ENCODE measurements at places on chromosomes 16 and 17. TPM values are rescaled to one million over a fixed set of nuclear protein-coding genes. Genes with fewer than 3 reads are reported as not detected.

The MYH1 gene
- total RNA-seq, result 0.20 TPM

DNA sequence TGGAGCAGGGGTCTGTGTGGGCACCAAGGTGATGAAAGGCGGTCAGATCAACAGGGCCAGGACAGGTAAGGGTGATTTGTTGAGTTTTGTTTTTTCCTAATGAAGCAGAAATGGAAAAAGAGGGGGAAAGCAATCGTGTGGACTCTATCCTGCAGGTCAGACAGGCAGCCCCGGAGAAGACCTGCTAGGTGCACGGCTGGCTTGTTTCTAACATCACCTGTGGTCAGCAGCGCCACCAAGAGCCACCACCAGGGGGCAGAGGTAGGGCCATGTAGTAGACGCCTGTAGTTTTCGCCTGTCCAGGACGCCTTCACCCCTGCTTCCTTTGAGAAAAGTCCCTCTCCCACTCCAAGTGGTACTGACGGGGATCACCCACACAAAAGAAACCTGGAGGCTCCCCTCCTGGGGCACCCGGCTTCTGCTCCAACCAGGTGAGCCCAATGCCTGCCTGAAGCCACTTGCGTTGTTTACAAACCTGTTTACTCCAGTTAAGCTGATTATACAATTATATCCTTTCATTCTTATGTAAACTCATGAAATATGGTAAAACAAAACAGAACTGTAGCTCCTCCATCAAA is 54.2 kb upstream of the SEC14L1 start:
- no peak for DNase-seq
- H3K4me1 ChIP-seq, result peaks cover 44% of the 10 kb centered on the region
- peaks cover 14% of the 10 kb centered on the region for H3K27me3 ChIP-seq
- H3K36me3 ChIP-seq, result peaks cover 17% of the 10 kb centered on the region

DNA sequence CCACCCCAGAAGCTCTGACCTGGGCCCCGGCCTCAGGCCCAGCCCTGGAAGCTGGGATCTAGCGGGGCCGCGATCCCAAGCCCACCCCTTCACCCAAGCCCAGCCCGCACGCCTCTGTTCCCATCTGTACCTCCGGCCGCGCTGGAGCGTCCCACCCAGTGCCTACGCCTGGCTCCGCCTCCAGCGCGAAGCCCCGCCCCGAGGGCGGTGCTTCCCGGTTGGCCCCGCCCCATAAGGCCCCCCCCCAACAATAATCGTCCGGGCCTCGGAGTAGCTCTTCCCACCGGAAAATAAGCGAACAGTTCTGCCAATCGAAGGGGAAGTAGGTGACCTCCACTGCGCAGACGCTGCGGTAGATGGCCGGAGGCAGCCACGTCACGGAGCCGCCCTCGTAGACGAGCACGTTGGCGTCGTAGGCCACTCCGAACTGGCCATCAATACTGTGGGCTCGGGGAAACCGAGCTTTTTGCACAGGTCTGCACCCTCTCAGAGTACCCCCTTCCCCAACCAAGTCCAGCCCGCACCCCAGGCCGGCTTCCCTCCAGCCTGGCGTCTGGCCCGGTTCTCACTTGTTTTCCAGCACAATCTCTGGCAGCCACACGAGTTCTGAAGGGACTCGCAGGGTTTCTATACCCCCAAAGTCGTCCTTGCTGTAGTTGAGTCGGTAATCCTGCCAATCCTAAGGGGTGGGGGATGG is 1.1 kb downstream of the CHRNE start:
- no peak for DNase-seq
- peaks cover 8% of the 10 kb centered on the region for H3K36me3 ChIP-seq
- H3K4me3 ChIP-seq, result no peak overlapping the region
- peaks cover 48% of the 10 kb centered on the region for H3K4me1 ChIP-seq
- peak overlapping the region; percentile 85 for H3K27ac ChIP-seq

DNA sequence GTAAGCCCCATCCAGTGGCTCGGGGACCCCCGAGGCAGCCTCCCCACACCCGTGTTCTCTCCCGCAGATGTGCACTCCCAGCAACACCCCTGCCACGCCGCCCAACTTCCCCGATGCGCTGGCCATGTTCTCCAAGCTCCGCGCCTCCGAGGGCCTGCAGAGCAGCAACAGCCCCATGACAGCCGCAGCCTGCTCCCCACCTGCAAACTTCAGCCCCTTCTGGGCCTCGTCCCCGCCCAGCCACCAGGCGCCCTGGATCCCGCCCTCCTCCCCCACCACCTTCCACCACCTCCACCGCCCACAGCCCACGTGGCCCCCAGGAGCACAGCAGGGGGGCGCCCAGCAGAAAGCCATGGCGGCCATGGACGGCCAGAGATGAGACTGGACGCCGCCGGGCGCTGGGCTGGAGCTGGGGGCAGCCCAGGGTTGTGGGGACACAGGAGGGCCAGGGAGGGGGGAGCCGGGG is 5.0 kb downstream of the UBALD2 start:
- DNase-seq, result no peak
- no peak overlapping the region for H3K27ac ChIP-seq

- no peak within 1 kb of the TSS for H3K27ac ChIP-seq
- H3K27me3 ChIP-seq, result no peaks in the 10 kb centered on the region
- DNase-seq, result no peak
- H3K36me3 ChIP-seq, result no peaks in the 10 kb centered on the region
- H3K4me1 ChIP-seq, result no peaks in the 10 kb centered on the region
- no peak within 1 kb of the TSS for H3K4me3 ChIP-seq
Observed at GRCh38 chr16:75676909-75677308, at the start of gene CPHXL2. CPHXL2 (minus strand) TSS chr16:75677009; CDS start chr16:75676999, 10 bp downstream.

GRCh38 chr16:26649381-26650045 is 417.2 kb upstream of the C16orf82 start:
- no peak overlapping the region for H3K4me3 ChIP-seq
- H3K27ac ChIP-seq, result no peak overlapping the region
- H3K4me1 ChIP-seq, result no peaks in the 10 kb centered on the region
- no peak for DNase-seq
- no peaks in the 10 kb centered on the region for H3K36me3 ChIP-seq

- DNase-seq, result no peak
- peaks cover 100% of the 10 kb centered on the region for H3K36me3 ChIP-seq
- no peaks in the 10 kb centered on the region for H3K4me1 ChIP-seq
Observed at GRCh38 chr17:46935658-46936266, 12.8 kb downstream of the GOSR2 start.

DNA sequence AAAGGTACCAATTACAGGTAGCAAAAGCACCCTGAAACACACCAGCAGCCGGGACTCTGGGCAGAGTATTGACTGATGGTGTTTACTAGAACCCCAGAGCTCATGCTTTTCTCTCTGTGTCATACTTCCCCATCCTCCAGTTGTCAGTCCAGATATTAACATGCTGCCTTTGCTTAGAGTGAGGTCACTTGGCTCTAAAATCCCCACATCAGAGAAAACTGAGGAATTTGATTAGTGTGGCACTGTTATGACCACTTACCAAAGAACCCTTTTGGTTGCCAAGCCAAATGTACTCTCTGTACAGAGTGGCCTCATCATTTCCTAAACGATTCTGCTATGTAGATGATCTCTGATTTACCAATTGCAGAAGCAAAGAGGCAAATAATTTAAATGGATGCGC is 80.4 kb downstream of the ABCC12 start:
- H3K4me3 ChIP-seq, result no peak overlapping the region
- H3K36me3 ChIP-seq, result no peaks in the 10 kb centered on the region
- no peak for DNase-seq
- H3K27me3 ChIP-seq, result no peaks in the 10 kb centered on the region

DNA sequence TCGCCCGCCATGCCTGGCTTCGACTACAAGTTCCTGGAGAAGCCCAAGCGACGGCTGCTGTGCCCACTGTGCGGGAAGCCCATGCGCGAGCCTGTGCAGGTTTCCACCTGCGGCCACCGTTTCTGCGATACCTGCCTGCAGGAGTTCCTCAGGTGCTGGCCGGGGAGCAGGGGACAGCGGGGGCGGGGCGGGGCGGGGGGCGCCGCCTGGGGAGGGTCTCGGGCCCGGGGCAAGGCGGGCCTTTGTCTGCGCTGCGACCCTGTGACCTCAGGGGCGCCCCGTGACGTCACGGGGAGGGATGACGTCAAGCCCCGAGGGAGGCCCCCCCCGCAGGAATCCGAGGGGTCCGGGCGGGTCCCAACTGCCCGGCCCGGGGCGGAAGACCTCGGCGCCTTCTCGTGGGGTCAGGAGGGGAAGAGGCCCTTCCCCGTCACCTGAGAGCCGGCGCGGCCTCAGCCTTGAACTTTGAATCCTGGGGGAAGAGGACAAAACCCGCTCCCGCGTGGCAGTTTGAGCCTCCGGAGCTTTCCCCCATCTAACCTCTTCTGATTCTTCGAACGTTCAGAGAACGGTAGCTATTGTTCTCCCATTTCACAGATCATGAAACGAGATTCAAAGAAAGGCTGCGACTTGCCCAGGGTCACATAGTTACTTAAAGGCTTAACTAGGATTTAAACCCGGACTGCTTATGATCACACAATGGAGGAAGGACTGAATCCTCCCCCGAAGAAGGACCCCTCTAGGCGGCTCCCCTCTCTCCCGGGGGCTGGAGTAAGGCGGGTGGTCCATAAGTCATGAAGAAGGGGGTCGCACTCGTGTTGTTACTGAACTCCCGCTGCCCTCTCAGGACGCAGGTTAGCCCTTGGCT is 527 bp downstream of the TRAF4 start:
- H3K4me3 ChIP-seq, result peak overlapping the region; percentile 73
- peaks cover 22% of the 10 kb centered on the region for H3K27me3 ChIP-seq

The PROCA1 gene
- total RNA-seq, result 1.9 TPM

DNA sequence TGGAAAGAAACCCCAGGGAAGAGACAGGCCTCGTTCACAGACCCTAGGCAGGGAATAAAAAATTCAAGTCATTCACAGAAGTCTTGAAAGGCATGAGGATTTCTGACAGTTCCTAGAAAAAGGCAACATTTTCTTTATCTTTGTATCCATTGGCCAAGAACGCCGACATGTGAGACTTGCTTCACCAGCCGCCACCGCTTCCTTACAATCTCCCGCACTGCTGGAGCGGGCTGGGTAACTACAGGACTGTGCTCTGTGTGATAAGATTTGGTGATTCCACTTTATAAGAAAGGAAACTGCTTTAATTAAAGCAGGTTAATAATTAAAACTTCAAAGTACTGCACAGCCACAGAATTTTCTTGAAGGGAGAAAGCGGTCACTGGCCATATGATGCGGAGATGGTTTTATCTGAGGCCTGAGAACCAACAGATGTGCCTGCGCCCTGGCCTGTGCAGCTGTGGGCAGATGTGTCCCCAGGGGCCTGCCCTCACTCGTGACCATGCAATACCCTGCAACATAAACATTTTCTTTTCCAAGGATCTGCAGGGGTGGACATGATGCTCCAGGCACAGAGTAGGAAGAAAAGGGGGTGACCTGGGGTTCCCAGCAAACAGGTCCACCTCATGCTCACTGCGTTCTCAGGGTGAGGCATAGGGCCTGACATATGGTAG is 13.0 kb upstream of the LGALS3BP start:
- H3K36me3 ChIP-seq, result peaks cover 85% of the 10 kb centered on the region
- no peak overlapping the region for H3K27ac ChIP-seq
- H3K4me1 ChIP-seq, result peaks cover 4% of the 10 kb centered on the region
- H3K4me3 ChIP-seq, result no peak overlapping the region
- H3K27me3 ChIP-seq, result no peaks in the 10 kb centered on the region

- peaks cover 25% of the 10 kb centered on the region for H3K36me3 ChIP-seq
- peaks cover 8% of the 10 kb centered on the region for H3K4me1 ChIP-seq
- H3K27me3 ChIP-seq, result no peaks in the 10 kb centered on the region
- no peak for DNase-seq
- H3K27ac ChIP-seq, result no peak overlapping the region
Observed at GRCh38 chr16:407253-407652, 5.6 kb downstream of the DECR2 start.

DNA sequence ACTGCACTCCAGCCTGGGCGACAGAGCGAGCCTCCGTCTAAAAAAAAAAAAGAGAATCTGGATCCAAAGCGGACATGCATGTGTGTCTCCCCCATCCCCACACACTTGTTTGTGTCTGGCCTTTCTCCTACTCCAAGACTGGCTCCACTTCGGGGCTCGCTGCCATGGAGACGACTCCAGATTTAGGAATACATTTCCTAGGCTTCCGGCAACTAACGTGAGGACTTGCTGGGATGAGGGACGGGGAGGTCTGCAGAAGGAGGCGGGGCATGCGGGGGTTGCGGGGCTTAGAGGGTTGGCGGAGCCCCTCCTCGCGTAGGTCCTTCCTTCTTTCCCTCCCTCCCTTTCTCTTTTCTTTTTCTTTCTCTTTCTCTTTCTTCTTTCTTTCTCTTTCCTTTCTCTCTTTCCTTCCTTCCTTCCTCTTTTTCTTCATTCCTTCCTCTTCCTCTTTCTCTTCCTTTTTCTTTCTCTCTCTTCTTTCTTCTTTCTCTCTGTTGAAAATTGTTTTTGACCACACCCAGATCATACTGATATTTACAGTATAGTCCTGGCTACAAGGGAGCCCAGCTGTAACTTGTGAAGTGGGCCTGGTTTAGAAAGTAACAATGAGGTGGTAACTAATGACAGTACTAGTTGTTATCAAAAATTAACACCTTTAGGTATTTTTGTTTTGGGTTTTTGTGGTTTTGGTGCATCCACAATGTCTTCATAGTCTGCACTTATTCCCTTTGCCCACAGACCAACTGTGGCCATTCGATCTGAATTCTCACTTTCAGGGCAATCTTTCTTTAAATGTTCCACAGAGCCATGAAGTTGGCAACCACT is 25.2 kb downstream of the MIS12 start:
- H3K27me3 ChIP-seq, result no peaks in the 10 kb centered on the region
- no peaks in the 10 kb centered on the region for H3K4me1 ChIP-seq
- H3K27ac ChIP-seq, result no peak overlapping the region
- no peak overlapping the region for H3K4me3 ChIP-seq
- peaks cover 22% of the 10 kb centered on the region for H3K36me3 ChIP-seq

The HBA2 gene
- 142 TPM for total RNA-seq
